ENCODE measurements at places on chromosomes 13 and 19.

GRCh38 chr19:51135004-51135403, 7.1 kb upstream of the SIGLEC7 start:
- DNase-seq, result no peak

- no peak for DNase-seq
Observed at GRCh38 chr13:26558987-26559386, 1.5 kb downstream of the WASF3 start.

DNA sequence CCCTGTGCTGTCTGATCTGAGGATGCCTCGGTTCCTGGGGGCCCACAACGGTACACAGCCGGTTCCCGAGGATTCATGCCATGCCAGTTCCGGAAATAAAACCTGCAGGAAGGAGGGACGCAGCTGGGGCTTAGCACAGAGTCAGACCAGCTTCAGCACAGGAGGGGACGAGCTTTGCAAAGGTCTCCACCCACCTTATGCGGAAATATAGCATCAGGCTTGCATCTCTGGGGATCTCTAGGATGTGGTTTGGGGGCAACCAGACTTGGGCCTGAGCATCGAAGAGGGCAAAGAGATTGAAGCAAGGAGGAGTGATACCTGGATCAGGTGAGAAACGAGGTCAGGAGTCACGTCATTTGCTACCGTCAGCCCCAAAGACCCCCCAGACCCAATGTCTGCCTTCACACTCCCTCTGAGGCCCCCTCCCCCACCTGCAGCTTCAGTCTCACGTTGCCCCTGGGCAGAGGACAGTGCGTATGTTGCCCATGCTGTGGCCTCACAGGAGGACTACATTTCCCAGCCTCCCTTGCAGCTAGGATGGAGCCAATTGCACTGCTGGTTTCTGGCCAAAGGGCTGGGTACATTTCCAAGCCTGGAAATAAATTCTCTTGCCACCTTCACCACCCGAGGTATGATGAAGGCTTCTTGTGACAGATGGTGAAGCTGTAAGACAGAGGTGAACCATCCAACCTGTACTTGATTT, 12.1 kb downstream of the TYK2 start:
- DNase-seq, result no peak

DNA sequence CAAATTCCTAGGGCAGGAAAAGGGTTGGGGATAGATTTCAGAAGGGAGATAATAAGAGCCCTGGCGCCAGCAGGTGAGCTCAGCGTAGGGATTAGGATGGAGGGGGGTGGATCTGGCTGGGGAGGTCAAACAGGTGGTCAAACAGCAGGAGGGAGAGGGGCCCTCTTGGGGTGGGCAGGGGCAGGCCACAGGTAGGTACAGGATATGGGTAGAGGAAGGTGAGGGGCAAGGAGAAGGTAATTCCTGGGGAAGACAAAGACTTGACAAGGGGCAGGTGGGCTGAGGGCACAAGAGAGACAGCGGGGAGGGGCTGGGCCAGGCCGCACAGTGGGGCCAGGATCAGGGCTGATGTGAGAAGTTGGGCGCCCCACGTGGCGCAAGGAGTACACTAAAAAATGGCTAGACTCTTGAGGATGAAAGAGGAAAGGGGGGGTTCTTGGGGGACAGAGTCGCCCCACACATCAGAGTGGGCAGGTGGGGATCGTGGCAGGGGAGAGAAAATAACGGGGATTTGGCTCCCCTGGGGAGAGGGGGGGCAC, 713 bp downstream of the KRI1 start:
- DNase-seq, result peak; percentile 48

DNA sequence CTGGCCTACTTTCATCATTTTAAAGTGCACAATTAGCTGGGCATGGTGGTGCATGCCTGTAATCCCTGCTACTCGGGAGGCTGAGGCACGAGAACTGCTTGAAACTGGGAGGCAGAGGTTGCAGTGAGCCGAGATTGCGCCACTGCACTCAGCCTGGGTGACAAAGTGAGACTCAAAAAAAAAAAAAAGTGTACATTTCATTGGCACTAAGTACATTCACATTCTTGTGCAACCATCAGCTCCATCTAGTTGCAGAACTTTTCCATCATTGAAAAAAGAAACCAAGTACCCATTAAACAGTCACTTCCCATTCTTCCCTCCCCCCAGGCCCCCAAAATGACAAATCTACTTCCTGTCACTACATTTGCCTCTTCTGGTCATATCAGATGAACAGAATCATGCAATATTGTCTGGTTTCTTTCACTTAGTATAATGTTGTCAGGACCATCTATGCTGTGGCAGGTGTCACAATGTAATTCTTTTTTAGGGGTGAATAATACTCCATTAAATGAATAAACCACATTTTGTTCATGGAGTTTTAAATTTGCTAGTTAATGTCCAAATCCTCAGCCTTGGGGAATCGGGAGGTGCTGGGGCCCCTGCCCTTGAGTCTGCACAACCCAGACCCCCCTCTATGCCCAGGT, 7.4 kb upstream of the SIGLEC11 start:
- DNase-seq, result no peak

- DNase-seq, result no peak
Observed at GRCh38 chr13:26253262-26253786, 605 bp upstream of the CDK8 start.

- no peak for DNase-seq
Observed at GRCh38 chr19:49801966-49802661, 11.0 kb downstream of the FUZ start.

DNA sequence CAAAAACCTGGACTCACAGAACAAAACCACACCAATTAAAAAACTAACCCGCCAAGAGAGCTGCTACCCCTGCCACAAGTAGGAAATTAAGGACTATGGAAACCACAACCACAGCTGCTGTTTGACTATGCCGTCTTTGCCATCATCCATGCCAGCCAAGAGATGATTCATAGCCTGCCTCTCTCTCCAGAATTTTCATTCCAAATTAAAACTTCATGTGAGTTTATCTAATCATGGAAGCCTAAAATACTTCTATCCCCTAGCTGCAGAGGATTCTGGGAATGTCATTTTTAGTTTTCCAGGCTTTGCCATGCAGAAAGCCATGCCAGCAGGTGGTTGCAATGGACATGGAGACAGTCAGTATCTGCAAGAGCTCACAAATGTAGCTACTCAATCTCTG, 27.6 kb upstream of the GTF2F2 start:
- DNase-seq, result no peak

- DNase-seq, result no peak
Observed at GRCh38 chr13:39684531-39685137, 29.2 kb downstream of the COG6 start.

DNA sequence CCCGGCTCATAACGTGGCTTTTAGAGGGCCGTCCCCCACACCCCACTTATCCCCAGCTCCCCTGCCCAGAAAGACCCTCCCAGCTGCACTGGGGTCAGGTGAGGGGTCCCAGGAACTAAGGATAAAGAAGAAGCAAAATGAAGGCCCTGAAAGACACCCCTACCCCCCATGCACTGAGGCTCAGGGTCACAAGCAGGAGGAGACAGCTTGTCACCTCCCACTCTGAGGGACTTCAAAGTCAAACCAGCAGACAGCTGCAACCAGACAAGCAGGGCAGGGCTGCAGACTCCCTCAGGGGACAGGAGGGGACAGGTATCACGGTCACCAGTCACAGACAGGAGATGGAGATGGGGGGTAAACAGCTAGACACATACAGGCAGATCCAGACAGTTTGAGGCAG, 6.1 kb upstream of the NANOS3 start:
- DNase-seq, result no peak

GRCh38 chr13:97948041-97948440, 5.4 kb upstream of the IPO5 start:
- no peak for DNase-seq

GRCh38 chr19:8612807-8613171, 2.3 kb upstream of the ADAMTS10 start:
- no peak for DNase-seq

DNA sequence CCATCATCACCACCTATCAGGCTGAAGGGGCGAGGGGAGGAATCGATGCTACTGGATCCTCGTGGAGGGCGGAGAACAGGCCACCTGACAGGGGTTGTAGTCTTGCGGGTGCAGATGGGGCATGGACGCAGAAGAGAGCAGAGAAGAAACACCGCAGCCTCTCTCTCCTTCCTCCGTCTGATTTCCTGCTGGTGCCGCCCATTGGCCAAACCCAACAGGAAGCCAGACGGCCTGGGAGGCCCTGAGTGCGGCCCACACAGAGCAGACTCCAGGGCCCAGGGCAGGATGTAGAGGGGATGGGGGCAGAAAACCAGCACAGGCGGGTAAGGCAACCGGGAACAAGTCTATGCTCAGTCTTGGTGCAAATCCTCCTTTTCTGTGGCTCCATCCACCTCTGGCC, 15.4 kb downstream of the CEBPA start:
- DNase-seq, result no peak

DNA sequence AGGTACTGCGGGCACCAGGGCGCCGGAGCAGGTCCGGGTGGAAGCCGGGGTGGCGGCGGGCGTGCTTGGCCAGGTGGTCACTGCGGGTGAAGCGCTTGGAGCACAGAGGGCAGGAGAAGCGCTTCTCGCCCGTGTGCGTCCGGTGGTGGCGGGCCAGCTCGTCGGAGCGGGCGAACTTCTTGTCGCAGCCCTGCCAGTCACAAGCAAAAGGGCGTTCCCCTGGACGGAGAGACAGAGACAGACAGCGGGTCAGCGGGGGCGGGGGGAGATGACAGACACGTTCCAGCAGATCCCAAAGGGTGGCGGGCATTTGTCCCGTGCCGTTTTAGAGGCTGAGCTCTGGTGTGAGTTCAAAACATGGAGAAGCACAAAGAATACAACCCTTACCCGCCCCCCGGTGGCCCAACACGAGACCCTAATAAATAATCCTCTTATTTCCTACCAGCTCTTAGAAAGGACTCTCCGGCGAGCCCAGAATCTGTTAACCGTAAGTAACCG, 6.3 kb upstream of the REXO1 start:
- DNase-seq, result no peak

GRCh38 chr19:28492201-28492600, 720.8 kb downstream of the UQCRFS1 start:
- DNase-seq, result no peak

GRCh38 chr19:32908641-32909190, 39.1 kb upstream of the SLC7A9 start:
- DNase-seq, result no peak

- no peak for DNase-seq
Observed at GRCh38 chr13:51246418-51247277, 24.4 kb downstream of the FAM124A start.

DNA sequence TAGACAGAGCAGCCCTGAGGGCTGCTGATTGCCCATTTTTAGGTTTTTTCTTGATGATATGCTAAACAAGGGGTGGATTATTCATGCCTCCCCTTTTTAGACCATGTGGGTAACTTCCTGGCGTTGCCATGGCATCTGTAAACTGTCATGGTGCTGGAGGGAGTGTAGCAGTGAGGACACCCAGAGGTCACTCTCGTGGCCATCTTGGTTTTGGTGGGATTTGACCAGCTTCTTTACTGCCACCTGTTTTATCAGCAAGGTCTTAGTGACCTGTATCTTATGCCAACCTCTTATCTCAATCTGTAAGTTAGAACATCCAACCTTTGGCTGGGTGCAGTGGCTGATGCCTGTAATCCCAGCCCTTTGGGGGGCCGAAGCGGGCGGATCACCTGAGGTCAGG, 148.0 kb downstream of the PTPRS start:
- DNase-seq, result no peak

DNA sequence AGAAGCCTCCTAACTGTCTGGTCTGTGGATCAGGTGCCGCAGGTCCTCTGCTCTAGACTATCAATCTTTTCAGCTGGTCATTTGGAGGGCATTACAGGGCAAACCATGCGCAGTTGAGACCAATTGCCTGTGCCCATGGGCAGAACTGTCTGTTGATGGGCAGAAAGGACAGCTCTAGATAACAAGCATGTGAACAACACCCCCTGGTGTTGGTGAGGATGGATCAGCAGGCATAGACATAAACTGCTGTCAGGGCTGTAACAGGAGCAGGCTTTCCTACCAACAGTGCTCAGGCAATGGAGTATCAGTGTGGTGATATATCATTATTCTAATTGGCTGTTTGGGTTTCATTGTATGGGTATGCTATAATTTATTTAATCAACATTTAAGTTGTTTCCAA, 104.7 kb upstream of the KL start:
- DNase-seq, result no peak

DNA sequence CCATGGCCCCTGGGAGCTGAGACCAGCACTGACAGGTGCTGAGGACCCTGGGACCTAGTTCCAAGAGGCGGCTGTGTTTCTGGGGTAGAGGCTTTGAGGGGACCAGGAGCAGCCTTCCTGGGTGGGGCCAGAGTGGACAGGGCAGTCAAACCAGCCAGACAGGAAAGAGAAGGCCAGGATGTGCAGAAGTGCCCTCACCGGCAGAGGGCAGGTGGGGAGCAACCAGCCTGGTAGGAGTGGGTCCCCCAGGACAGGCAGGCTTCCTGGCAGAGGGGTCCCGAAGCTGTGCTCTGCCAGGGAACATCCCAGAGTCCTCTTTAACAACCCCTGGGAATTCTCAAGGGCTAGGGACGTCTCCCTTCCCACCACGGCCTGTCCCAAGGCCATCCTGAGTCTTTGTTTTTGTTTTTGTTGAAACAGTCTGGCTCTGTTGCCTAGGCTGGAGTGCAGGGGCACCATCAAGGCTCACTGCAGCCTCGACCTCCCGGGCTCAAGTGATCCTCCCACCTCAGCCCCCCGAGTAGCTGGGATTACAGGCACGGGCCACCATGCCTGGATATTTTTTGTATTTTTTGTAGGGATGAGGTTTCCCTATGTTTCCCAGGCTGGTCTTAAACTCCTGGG, 3.0 kb upstream of the HIPK4 start:
- DNase-seq, result no peak

Measured in memory B cell (primary cell).